SW480 (cell line): ENCODE measurements at places on chromosomes 5 and 9.
A peak's percentile ranks its signal among the peaks of the same experiment; 100 is the strongest.

DNA sequence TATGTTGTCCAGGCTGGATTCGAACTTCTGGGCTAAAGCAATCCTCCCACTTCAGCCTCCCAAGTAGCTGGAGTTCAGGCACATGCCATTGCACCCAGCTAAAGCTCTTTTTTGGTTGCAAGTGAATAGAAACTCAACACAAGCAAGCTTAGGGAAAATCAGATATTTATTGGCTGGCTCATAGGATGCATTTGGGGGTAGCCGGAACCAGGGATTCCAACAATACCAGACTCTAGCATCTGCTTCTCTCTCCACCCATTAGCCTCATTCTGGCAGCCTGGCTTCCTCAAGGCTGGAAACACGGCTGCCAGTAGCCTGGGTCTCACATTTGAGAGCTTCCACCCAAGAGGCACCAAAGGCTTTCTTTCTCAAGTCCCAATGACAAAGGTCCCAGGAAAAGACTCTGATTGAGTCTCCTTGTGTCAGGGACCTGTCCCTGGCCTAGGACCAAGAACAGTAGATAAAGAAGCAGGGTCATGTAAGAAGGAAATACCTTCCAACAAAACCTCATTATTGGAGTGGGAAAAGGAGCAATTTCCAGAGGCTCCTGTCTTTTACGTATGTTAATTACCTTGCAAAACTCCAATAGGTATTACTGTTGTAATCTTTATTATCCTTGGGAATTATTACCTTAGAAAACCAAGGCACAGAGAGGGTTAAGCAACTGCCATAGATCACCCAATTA, 23.0 kb upstream of the B4GALT1 start:
- no peak for DNase-seq

- no peak for DNase-seq
These were observed 3.9 kb downstream of the SHROOM1 start for GRCh38 chr5:132826424-132827082.

GRCh38 chr9:105302728-105303127, 58.3 kb downstream of the SLC44A1 start:
- DNase-seq = no peak

DNA sequence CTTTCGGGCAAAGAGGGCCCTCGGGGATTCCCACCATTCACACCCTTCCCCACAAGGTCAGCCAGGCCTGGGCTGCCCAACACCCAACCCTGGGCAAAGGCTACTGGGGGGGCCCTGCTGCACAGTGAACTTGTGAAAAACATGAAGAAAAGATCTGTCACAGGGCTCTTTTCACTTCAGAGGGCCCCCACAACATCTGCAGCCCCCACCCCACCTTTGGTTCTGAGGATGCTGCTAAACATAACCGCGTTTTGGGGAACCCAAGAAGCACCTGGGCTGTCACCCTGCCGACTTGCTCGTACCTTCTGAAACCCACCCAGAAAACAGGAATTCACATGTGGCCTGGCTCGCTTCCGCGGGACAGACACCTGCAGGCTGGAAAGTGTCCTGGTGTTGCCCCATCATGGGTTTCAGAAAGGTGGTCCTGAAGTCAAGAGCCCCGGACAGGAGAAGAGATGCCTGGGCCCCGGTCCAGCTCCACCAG, 29.3 kb downstream of the B4GALT1 start:
- no peak for DNase-seq

DNA sequence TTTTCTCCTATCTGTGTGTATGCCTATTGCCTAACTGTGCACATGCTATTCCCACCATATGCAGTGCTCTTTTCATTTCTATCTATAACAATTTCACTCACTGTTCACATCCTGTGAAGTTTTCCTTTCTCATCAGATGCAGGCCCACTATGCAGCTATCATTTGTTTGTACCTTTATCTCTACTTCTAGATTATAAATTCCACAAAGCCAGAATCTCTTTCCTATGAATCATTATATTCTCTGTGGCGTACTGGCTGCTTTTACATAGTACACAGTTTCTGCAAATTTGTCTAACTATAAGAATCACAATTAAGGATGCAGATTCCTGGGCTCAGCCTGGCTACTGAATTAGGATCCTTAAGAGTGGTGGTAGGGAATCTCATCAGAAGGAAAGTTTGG, 600.8 kb upstream of the ARRDC3 start:
- no peak for DNase-seq

DNA sequence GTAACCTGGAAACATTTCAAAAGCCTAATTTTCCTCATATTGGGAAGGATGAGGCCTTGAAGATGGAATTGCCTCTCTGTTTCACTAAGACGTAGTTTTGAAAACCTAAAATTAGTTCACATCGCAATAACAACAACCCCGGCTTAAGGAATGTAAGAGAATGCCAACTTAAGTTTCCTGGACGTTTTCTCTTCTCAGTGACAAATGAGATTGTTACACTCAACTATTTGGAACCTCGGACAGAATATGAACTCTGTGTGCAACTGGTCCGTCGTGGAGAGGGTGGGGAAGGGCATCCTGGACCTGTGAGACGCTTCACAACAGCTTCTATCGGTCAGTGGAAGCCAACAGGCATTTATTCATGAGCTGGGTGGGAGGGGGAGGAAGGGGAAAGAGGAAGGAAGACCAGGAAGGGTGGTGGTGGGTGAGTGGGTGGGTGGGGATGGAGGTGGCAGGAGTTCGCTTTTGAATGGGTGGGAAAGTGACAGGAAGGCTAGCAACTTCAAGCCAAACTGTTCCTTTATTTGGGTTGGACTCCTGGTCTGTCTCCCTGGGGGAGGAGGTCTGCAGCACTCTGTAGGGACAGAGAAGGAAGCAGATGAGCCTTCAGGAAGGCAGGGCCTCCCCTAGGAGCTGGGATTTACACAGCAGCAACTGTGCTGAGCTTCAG, 83.4 kb downstream of the TEK start:
- no peak for DNase-seq

DNA sequence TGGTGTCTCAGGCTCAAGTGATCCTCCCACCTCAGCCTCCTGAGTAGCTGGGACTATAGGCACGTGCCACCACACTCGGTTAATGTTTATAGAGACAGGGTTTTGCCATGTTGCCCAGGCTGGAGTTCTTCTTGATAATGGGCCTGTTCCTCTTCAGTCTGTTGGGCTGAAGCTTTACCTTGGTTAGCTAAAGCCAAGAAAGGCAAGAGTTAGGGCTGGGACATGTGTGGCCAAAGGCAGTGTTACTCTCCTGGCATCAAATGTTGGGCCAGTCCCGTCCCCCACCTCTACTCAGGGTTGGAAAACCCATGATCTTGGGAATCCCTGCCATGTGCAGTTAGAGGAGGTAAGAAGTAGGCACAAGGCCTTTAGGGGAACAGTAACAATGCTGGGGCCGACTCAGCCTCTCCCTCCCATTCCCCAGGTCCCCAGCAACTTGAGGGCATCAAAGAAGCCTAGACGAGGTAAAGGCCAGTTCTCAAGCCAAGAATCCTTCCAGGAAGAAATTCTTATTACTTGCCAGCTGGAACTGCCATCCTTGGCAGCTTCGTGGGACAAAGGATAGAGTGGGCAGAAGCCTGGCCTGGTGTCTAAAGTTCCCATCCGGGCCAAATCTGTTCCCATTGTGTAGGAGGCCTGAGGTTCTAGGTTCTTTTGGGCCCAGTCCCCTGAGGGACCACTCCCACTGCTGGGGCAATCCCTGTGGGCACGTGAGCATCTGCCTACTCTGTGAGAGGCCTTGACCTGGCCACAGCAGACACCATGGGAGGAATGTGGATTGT, 4.5 kb downstream of the EGR1 start:
- peak; percentile 90 for DNase-seq

DNA sequence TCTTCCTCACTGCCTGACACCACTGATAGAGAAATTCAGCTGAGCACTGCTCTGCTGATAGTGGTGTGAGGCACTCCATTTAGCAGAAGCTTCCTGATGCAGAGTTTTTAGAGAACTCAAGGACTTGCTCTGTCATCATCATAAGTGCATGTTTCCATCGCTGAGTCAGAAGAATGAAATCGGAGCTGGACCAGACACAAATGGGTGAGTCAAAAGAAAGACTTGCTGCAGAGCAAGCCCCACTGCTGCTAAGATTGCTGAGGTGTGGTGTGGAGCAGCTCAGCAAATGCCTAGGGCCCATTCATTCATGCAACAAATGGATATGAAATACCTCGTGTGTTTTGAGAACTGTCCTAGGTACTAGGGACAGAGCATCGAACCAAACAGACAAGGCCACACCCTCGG, 410.2 kb upstream of the SLC30A5 start:
- peak; percentile 15 for DNase-seq

DNA sequence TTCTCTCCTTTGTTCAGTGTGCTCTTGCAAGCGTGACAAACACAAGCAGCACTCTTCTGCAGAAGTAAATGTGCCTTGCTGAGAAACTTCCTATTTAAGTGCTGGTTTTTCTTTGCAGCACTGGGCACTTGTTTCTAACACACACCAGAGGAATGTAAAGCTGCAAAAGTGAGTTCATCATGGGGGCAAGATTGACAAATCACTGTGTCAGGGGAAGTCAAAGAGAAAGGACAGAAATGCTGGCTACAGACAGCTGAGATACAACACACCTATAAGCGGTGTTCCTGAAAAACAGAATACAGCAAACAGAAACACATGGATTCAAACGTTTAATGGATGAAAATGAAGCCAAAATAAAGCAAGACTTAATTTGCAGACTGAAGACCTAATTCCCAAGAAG, 19.6 kb downstream of the ROR2 start:
- no peak for DNase-seq

GRCh38 chr9:93099551-93100275, 3.7 kb downstream of the CARD19 start:
- DNase-seq = no peak

- no peak for DNase-seq
These were observed 621 bp upstream of the GCNT4 start for GRCh38 chr5:75053054-75053303.

DNA sequence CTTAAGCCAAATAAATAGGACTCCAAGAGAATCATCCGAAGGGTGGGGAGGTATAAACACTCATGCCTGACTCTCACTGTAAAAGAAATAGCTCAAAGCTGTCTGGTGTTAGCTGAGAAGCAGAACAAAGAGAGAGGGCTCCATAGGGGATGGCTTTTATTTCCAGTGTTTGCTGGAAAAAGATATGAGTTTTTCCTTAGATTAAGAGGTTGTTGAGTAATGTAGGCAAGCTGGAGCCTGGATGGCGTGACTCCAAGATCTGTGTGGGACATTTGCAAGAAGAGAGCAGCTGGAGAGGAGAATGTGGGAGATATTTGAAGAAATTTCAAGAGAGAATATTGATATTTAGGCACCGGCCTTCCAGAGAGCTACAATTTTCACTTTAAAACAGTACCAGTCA, 793.7 kb upstream of the RGMB start:
- no peak for DNase-seq
